ENCODE measurements at places on chromosomes 16 and 17.

DNA sequence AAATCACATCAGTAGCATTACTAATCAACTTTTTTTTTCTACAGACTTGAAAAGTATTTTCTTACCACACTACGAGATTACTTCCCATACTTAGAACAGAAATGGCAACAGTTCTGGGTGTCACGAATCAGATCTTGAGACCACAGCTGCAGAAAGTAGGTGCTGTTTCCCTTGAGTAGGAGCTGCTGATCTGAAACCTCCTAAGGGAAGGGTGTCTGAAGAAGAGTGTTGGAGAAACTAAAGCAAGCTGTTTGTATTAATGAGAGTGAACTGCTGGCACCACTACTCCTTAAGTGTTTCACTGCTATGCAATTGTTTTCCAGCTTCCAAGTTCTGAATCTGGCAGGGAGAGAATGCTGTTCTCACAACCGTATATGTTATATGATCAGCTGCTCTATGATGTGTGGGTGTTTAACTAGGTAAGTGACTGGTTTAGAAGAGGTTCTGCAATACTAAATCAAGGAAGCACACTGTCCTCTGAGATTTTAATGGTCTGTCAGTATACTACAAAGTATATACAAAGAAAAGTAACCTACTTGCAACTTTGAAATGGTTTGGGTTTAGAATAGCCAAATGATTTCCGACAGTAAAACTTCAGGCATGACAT lies 3.3 kb downstream of the ZNF652 start:
- no peak for DNase-seq

DNA sequence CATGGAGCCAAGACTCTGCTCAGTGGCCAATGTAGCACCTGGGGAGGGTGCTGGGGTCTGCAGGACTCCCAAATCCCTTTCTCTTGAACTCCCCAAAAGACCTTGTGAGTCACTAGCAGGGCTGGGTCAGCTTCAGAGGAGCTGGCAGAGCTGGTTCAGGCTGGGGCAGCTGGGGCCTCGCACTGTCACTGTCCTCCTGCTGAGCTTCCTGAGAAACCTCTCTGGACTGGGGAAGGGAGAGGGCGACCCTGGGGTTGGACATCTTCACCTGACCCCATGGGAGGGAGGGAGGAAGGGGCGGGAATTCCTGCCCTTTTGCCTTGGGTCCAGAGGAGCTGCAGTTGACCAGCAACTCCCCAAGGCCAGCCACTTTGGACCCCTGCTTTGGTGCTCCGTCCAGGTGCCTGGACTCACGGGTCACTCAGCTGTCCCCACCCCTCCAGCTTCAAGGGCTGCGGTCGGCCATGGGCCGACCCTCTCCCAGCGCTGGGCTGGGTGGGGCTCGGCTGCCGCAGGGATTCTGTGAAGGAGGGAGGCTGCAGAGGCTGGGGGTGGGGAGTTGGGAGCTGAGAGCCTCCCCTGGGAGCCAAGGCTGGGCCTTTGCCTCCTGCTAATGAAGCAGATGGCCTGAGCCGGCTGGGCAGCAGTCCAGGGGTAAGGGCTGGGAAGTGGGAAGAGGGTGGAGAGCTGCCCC lies 9.2 kb downstream of the FMNL1 start:
- no peak for DNase-seq

DNA sequence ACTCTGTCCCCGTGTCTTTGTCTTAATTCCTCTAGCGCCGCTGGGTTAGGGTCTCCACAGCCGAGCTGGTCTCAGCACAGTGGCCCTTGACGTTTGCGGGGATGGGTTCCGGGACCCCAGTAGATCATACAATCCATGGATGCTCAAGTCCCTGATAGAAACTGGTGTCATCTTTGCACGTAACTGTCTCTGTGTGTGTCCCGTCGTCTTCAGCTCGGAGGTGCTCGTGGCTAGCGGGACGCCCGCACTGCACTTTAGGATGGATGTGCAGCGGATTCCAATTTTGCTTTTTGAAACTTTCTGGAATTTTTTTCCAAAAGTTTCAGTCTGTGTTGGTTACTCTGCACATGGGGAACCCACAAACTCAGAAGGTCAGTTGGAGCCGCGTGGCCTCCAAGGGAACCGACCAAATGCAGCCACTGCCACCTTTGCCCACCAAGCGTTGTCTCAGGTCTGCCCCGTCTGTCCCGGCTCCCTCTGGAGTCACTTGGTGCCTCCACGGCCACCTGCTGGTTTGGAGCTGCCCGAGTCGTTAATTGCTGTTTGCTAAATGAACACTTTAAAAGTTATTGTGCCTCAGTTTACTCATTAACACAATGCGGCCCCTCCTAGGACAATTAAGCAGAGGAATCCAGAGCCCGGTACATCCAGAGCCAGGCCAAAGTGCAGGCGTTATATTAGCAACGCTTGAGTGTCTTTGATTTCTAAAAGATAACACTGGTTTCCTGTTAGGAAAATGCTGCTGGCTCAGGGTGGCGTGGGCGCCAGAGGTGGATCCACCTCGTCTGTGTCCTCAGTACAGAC lies 5.3 kb upstream of the DPEP1 start:
- no peak for DNase-seq

- DNase-seq, result no peak
Observed at GRCh38 chr16:88499292-88499691, 46.2 kb downstream of the ZFPM1 start.

DNA sequence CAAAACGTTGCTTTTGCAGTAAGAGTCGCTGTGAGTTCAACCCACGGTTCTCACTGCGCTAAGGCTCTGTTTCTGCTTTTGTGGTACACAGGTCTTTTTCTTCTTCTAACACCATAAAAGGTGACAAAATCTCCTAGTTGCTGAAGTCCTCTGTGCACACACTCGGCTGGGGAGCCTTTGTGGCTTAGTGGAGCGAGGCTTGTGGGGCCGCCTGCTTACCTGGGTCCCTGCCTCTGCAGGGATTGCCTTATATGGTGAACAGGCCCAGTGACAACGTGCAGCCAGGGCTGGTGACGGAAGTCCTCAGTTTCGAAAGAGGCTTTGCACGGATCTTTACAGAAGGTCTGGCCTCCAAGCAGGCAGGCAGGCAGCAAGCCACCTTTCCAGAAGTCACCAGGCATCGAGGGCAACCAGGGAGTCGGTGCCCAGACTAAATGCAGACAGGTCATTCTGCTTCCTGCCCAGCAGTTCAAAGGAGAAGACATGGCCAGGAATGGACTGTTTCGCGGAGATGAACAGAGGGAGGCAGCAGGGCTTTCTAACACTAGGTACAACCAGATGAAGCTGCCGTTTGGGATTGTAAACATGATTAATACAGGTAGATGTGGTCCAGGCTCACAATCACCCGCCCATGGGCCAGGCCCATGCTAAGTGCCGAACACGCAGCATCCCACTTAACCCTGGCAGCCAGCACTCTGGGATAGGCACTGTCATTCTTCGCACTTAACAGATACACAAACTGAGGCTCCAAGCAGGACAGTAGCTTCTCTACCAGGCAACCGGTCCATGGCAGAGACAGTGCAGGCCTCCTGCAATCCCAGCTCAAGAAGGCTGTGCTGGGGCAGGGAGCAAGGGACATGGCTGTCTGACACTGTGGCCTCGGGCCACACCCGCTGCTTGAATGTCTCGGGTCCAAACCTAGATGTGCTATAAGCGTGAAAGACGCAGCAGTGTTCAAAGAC lies 10.7 kb upstream of the MEAK7 start:
- no peak for DNase-seq

DNA sequence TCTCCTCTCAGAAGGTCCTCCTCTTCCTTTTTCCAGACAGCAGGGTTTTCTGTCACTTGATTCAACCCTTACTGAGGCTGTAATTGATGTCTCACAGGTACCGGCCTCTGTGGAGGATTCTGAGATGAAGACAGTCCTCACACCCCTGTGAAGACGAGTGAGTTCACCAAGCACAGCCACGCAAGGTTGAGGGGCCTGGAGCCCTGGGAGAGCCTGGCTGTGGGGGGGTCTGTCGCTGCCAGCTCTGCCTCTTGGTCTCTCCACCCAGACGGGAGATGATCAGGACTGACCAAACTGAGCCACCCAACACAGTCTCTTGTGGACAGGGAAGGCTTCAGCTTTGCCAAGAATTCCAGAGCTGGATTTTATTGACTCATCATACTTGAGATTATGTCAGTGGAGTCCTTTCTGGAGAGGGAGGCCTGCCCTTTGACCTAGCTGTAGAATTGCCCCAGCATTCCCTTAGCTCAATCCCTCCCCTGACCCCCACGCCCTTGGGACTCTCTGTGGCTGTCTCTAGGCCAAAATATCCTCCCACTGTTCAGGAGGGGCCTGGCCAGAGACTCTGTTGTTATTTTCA lies 51.1 kb upstream of the CRHR1 start:
- no peak for DNase-seq

DNA sequence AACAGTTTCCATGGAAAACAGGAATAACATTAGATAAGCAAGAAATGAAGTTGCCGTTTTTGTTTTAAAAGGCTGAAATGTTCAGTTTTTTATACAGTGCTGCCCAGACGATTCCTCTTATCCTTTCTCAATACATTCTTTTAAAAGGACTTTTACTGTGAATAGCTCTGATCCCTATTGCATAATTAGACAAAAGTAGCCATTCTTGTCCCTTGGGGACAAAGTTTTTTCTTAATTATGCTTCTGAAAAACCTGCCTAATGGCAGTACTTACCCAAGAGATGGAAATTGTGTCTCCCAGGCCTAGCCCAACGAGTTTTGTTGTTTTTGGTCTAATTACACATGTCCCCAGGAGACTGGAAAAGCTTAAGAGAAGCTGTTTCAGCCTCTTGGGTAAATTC lies 27.6 kb downstream of the NXPH3 start:
- no peak for DNase-seq

DNA sequence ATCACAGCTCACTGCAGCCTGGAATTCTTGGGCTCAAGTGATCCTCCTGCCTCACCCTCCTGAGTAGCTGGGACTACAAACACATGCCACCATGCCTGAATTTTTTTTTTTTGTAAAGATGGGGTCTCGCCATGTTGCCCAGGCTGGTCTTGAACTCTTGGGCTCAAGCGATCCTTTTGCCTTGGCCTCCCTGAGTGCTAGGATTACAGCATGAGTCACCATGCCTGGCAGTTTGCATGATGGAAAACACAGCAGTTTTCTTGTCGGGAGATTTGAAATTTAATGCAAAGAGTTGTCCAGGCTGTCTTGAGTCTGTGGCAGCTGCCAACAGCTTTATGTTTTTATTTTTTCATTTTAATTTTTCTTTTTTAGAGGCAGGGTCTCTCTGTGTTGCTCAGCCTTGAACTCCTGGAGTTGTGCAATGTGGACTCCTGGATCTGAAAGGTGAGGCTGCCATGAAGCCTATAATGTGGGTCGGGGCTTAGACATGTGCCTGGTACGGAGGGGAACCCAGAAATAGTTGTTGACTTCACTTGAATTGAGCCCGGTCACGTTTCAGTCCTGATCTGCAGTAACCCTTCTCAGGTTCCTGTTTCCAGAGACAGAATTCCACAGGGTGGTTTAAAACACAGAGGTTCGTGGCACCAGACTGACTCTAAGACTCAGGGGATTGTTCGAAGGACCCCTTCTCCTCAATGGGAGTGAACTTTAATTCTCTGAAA lies 18.7 kb downstream of the CD300A start:
- no peak for DNase-seq

GRCh38 chr16:2737895-2738418 lies 14.5 kb upstream of the SRRM2 start:
- no peak for DNase-seq

- DNase-seq, result peak; percentile 61
Observed at GRCh38 chr16:58755989-58756649, 22.0 kb upstream of the GOT2 start.

All from RWPE1 (cell line).